Spinal cord (tissue), 10 donors: ENCODE measurements at places on chromosomes 7 and 10. TPM values are rescaled to one million over a fixed set of nuclear protein-coding genes. Genes with fewer than 3 reads are reported as not detected.

The HTRA1 gene
- total RNA-seq: 166 TPM

The UCMA gene
- total RNA-seq: not detected

The CALCR gene
- 2.4 TPM for total RNA-seq

The GLUD1 gene
- total RNA-seq: 324 TPM

The LIPK gene
- not detected for total RNA-seq

The SORCS1 gene
- total RNA-seq: 38.0 TPM

The GPR85 gene
- total RNA-seq: 13.6 TPM

The LRRD1 gene
- 0.89 TPM for total RNA-seq

The ANKRD7 gene
- total RNA-seq: 3.2 TPM

The CCDC7 gene
- total RNA-seq: 48.3 TPM

The TSPAN33 gene
- 17.4 TPM for total RNA-seq

The C10orf143 gene
- 2.2 TPM for total RNA-seq

The LRIT1 gene
- not detected for total RNA-seq

The TES gene
- 35.4 TPM for total RNA-seq

The CRHR2 gene
- total RNA-seq: 0.89 TPM

The MOGAT3 gene
- not detected for total RNA-seq

The HDAC9 gene
- 58.5 TPM for total RNA-seq

The PON1 gene
- 0.59 TPM for total RNA-seq

The PDZD7 gene
- 5.0 TPM for total RNA-seq

The GRID1 gene
- 7.6 TPM for total RNA-seq

The PYROXD2 gene
- total RNA-seq: 3.7 TPM

The CPEB3 gene
- 29.3 TPM for total RNA-seq

The AKR1C4 gene
- total RNA-seq: not detected
